Activated T-helper 17 cell treated with anti-CD3 and anti-CD28 coated beads, Interleukin-2, amount 50 U/mL, for 72 hours (primary cell): ENCODE measurements at places on chromosomes 4 and X.

DNA sequence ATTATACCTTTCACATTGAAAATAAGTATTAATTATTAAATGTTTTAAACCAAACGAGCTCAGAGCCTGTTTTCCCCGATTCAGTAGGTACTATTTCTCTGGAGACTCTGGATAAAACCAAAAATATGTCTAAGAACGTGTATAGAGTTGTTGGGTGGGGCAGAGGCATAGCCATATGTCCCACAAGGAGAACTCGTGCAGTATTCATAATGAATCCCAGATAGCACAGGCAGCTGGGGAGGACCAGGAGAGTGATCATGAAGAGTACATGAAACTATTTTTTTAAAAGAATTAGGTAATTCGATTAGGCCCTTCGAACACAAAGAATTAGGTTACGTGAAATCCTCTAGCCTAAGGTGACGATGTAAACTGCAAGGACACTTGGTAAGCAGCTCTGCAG is 76.1 kb downstream of the CLDN22 start:
- ATAC-seq = no peak

- ATAC-seq = no peak
Observed at GRCh38 chrX:130145123-130145522, 20.5 kb downstream of the AIFM1 start.

GRCh38 chrX:23902419-23902818 is 5.3 kb downstream of the APOO start:
- no peak for ATAC-seq

DNA sequence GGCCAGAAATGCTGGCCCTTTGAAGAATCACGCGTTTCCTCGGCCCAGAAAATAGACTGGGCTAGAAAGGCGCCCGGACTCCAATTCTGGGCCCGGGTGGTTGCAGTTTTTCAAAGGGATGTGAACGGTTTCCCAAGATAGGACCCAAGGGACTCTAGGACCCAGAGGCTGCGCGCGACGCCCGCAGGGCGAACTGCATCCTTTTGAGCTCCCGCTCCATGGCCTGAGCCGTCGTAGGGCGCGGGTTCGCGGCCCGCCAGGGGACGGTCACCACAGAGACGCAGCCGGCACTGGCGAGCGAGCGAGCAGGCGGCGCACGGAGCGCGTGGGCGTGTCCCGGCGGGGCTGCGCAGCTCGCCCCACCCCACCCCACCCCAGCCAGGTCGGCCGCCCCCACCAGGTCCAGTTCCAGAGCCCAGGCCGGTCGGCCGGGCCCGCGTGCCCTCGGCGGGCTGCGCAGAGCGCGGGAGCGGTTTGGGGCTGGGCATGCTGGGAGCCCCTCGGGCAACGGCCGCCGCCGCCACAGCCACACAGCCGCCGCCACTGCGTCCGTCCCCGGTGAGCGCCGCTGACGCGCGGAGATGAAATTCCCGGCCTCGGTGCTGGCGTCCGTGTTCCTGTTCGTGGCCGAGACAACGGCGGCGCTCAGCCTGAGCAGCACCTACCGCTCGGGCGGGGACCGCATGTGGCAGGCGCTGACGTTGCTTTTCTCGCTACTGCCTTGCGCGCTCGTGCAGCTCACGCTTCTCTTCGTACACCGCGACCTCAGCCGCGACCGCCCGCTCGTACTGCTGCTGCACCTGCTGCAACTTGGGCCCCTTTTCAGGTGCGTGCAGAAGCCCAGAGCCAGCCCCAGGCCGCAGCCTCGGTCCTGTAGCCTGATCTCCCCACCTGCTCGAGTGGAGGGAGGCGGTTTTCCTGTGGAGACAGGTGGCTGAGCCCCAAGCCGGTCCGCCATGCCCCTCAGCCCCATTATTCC is at the start of gene XK:
TSS of gene XK (plus strand) at position 411 of the 979 bp plus-strand sequence. CDS start at position 582, 171 bp downstream.
- ATAC-seq = peak; percentile 74

- no peak for ATAC-seq
Observed at GRCh38 chrX:37383313-37383712, 34.1 kb downstream of the PRRG1 start.

DNA sequence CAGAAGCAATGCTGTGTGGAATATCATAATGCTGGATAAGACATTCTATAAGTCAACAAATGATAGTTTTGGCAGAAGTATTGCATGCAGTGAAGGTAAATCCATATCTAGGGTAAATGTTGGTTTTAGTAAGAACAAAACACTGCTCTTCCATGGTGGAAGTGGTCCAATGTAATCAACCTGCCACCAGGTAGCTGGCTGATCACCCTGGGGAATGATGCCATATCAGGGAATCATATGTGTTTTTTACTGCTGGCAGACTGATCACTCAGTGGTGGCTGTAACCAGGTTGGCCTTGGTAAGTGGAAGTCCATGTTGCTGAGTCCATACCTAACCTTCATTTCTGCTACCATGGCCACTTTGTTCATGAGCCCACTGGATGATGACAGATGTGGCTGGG is 74.0 kb upstream of the CENPE start:
- no peak for ATAC-seq

- no peak for ATAC-seq
Observed at GRCh38 chrX:40007756-40008705, 89.7 kb downstream of the BCOR start.

GRCh38 chr4:41110050-41110449 is 104.3 kb downstream of the APBB2 start:
- ATAC-seq = no peak

DNA sequence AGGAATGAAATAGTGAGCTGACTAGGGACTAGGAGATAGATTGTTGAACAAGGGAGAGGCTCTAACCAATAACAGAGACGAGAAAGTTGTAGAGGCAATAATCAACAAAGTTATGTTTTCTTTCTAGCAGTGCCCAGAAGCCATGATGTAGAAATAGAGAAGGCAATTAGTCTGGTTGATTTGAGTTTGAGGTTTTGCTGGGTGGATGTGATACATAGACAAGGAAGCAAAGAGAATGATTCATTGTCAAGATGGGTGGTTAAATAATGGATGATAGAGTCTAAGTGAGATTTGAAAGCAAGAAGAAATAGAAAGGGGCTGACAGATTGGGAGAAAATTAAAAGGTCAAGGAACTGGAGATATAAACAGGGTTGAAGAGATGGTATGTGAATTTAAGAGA is 11.2 kb downstream of the RBM41 start:
- ATAC-seq = no peak

- ATAC-seq = peak; percentile 28
Observed at GRCh38 chrX:356385-357034, 30.2 kb downstream of the PPP2R3B start.

DNA sequence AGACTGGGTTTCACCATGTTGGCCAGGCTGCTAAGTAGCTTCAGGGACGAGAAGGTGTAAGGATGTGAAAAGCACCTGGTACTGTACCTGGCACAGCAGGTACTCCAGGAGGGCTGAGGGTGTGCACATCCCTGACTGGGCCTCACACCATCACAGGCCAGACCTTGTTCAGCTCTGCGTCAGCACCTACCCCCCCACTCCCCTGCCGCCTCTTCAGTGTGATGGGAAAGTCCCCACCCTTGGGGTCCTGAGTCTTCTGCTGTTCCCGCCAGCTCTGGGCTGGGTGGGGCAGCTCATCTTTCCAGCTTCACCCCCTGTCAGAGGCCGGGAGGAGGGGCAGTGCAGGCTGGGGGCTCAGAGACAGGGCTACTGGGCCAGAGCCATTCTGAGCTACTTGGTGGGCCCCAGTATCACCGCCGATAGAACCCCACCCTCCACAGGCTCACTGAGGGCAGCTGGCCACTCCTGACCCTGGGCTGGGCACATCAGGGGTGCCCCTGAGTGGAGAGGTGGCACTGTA is 6.7 kb upstream of the SH3BP2 start:
- peak; percentile 72 for ATAC-seq

GRCh38 chr4:186946682-186947294 is 223.1 kb upstream of the FAT1 start:
- no peak for ATAC-seq

DNA sequence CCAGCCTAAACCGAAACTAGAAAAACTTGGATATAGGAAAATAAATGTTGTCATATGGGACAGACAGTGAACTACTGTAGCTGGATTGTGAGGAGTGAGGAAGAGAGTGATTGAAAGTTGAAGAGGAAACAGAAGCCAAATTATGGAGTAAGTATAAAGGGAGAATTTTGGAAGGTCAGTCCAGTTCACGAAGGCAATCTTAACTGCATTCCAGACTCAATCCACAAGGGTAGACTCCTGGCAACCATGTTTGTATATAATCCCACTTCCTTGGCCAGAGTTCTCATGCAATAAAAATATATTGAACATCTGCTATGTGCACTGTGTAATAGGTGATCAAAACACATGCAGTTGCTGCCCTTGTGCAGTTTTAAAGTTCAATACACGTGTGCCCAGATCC is 58.6 kb upstream of the CAMK2D start:
- no peak for ATAC-seq

DNA sequence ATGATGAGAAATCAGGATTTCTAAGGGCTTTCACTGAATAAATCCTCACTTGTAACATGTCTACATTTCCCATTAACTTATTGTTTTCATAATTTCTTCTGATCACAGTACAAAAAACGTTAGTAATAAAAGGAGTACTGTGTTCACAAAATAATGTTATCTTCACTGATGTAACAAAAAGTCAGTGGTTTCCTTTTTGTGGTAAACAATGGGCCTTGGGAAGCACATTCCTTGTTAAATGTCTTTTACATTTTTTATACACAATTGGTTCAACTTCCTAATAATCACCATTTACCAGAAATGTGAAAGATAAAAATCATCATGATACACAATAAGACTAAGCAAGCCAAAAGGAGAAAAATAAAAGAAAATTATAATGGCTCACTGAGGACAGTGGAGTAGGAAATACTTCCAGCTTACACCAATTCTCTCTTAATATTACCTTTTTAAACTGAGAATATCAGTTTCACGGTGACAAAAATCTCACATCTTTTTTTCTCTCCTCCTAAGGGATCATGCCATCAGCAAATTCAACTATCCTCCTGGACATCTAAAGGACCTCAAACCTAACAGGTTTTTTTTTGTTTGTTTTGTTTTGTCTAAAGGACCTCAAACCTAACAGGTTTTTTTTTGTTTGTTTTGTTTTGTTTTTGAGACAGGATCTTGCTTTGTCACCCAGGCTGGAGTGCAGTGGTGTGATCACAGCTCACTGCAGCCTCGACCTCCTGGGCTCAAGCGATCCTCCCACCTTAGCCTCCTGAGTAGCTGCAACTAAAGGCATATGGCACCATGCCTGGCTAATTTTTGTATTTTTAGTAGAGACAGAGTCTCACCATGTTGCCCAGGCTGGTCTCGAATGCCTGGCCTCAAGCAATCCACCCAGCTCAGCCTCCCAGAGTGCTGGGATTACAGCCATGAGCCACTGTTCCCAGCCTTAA is 57.3 kb downstream of the FRYL start:
- ATAC-seq = no peak

- ATAC-seq = no peak
Observed at GRCh38 chrX:154595559-154596249, 10.8 kb downstream of the CTAG1A start.

DNA sequence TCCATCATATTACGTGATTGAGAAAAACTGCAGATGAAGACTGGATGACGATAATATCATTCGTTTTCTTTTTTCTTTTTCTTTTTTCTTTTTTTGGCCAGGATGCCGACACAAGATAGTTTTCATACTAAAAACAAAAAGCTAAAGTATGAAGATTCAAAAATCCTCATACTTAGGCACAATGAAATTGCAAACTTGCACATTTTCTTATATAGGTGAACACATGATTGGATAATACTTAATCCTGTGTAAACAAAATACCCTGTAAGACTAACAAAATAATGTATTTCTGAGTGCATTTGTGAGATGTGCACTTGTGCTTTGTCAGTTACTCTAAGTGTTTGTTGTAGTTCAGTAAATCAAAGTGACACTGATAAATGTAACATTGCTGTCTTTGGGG is 568.9 kb downstream of the ANKRD50 start:
- ATAC-seq = no peak

GRCh38 chr4:24792552-24792951 is 2.8 kb upstream of the SOD3 start:
- ATAC-seq = no peak

DNA sequence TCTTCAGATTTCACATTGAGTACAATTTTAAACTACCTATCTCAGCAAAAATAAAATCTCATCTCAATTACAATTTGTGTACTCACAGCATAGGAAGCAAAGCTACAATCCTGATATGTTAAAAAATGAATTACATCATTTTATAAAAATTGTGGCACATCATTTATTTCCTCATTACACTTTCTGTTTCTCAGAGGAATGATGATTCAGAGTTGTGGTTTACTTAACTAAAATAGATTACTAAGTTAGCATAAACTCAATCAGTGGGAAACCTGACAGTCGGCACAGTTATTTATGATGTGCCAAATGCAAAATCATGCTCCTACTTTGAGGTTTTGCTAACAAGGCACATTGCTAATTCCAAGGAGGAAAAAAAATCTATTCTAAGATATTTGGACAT is 325.0 kb downstream of the FBXO8 start:
- no peak for ATAC-seq

DNA sequence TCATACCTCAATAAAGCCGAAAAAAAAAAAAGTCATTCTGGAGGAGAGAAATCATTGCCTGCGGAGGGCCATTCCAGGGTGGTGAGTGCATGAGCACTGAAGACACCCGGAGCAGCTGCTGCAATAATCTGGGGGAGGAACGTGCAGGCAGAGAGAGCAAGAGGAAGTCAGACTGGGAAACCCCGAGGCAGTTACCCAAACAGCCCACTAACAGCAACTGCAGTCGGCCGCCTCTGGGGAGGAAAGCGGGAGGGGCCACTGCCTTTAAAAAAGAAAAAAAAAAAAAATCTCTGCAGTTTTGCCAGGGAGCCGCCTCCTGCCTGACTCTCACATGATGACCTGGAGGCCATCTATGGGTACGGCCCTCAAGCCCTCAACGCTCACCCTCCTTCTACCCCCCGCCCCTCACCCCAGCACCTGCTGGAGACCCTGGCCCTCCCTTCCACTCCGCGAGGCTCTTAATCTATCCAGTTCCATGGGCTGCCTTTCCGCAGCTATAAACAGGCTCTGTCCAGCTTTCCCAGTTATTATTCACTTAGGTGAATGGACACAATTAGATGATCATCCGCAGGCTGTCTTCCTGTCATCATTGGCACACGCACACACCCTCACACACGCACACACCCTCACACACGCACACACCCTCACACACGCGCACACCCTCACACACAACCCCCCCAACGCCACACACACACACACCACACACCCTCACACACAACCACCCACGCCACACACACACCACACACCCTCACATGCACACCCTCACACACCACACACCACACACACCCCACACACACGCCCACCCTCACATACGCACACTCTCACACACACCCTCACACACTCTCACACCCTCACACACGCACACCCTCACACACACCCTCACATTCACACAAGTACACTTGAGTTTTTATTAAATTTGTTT is 3.4 kb upstream of the AVPR2 start:
- ATAC-seq = peak; percentile 90
